Osteoblast (primary cell): ENCODE measurements at places on chromosomes 2 and 18. TPM values are rescaled to one million over a fixed set of nuclear protein-coding genes. Genes with fewer than 3 reads are reported as not detected.
A peak's percentile ranks its signal among the peaks of the same experiment; 100 is the strongest.

GRCh38 chr18:40686836-40687235 is 1268.2 kb upstream of the PIK3C3 start:
- no peak for DNase-seq

- DNase-seq = no peak
These were observed 3.6 kb downstream of the PCYOX1 start for GRCh38 chr2:70261501-70261900.

DNA sequence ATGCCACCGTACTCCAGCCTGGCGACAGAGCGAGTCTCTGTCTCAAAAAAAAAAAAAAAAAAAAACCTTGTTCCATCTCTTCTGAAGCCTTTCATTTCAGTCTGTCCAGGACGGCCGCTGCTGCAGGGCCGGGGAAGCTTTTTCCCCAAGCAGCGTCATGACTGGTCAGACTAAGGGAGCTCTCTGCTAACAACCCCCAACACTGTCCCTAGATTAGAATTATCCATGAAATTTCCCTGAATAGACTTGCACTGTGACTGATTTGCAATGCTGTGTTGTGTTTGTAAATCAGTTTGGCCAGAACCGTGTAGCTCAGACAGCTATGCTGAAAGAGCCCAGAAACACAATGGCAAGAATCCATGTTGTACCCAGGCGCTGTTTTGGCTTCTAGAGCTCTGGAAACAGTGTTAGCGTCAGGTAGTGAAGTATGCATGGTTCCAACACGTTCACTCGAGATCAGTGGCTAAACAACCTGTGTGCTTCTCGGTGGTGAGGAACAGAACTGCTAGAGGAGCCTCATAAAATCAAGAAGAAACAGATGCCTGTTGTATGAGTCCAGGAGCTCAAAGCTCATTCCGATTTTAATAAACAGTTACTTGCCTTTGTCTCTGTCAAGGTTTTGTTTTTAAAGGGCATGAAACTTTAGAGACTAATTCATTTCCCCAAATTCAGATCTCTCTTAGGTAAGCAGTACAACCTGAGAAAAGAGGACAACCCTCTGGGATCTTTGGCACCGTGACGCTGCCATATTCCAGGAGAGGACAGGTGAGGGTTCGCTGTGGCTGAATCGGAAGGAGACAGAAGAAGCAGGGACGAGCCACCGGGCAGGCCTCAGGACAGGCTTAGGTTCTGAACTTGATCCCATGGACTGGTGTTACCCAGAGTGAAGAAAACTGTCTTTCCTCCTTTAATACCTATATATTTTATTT is 43.5 kb downstream of the GORASP2 start:
- DNase-seq = peak; percentile 76

DNA sequence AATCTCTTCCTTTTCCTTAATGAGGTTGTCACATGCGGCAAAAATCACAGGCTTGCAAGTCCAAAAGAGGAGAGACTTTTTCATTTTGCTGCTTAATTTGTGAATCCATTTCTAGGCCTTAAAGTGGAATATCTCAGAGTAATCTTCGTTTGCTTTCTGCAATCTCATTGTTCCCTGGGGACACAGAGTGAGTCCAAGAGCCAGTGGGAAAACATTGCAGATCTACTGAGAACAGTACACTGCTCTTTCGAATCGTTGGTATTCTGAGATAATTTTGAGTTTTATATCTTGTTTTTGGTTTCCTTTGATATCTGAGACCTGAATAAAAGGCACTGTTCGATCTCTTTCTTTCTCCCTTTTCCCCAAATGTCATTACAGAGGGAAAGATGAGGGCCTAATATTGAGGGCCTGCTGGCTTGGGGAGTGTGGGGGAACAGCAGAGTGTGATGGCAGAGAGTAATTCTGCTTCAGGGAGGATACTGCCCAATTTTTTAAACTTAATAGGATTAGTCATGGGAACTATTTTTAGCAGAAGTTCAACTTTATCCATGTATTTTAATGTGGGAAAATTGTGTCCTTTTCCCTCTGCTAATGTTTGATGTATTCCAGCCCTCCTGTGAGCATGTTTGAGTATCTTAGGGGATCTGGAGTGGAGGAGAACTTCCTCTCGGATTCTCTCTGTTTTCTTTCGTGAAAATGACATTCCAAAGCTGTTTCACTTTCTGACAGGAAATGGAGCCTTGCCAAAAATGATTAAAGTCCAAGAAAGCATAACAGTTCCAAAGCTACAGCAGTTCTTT is 418.2 kb upstream of the ZEB2 start:
- DNase-seq = no peak

- peak; percentile 62 for DNase-seq
These were observed 10.1 kb downstream of the SRSF7 start for GRCh38 chr2:38740851-38741731.

- DNase-seq = no peak
These were observed 305.0 kb downstream of the TDRD15 start for GRCh38 chr2:21428754-21429153.

GRCh38 chr18:76179257-76179656 is 315.8 kb downstream of the ZNF516 start:
- no peak for DNase-seq

- DNase-seq = no peak
These were observed 511.6 kb downstream of the PLCL1 start for GRCh38 chr2:198315791-198316630.

DNA sequence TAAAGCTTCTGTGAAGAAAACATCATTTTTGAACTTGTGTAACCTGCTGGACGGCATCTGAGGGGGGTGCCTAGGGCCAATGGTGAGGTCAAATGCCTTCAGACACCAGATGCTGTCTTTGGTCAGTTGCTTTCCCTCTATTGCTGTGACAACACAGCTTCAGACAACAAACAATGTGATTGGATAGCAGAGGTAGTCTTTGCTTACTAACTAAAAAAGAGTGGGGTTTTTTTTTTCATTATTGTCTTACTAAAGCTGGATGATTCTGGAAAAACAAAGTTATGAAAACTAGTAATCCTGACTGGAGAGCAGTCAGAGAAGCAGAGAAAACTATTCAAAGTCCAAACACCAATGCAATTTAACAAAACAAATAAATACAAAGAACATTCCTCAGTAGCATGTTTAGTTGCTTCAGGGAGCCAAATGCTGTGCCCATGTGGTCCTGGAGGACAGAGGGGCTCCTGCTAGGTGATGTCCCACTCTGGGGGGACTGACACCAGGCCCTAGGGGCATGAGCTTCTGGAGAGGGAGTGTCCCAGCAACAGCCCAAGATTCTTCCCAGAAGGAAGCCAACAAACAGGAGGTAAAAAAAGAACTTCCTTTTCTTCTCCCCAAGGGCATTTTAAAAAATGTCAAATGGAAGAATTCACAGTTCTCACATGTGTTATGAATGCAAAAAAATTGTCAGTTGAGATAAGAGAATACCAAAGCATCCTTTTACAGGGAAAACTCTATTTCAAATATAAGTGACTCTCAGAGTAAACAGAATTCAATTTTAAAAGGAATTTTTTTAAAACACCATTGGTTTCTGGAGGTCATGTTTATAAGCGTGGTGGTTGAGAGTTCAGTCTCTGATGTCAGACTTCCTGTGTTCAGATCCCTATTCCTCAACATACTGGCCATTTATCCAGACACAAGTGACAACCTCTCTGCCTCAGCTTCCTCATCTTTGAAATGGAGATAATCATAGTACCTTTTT is 181.1 kb upstream of the PGAP1 start:
- DNase-seq = peak; percentile 54

GRCh38 chr2:240304746-240305161 is 130.7 kb upstream of the GPC1 start:
- peak; percentile 51 for DNase-seq

DNA sequence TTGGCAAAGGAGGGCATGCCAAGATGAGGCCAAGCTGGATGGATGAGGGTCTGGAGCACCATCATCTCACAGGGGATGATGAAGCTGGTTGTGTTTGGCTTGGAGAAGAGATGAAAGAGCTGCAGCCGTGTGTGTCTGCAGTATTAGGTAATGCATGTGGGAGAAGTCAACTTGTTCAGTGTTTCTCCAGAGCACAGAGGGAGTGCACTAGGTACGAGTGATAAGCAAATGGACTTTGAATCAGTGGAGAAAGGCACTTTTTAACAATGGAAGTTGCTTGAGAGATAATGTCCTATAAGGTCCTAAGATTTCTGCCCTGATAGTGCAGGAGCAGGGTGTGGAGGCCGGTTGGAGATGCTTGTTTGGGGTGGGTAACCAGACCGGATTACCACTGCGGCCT is 36.0 kb downstream of the SLC14A2 start:
- no peak for DNase-seq

GRCh38 chr2:219783359-219783975 is 156.0 kb downstream of the SLC4A3 start:
- DNase-seq = no peak

GRCh38 chr18:42901161-42901560 is 214.3 kb downstream of the RIT2 start:
- DNase-seq = peak; percentile 13

DNA sequence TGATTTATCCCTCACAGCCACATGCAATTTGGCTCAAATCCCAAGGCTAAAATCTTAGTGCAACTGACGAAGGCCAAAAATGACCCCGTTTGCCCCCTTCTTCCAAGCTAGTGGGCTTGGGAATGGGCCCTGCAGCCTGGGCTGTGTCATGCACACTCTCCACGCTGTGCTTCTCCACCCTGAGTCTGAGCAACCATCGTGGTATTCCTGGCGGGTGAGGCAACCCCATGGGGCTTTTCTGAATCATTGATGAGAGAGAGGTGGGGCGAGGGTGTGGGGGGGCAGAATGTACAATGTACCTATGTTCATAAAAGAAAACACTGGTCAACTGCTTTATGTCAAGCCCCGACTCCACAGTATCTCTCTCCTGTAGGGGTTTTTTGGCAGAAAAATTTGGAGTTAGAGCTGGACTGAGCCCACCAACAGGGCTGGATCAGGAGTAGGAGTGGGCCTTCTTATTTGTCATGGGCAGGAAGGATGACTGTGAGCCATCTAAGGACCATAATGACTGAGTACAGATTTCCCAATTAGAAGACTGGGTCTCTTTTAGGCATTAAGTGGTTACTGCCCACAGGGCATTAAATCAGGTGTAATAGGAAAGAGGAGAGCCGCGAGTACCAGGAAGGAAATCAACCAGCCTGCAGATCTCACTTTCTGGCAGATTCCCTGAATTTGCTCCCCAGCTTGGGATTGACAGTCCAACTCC is 8.9 kb downstream of the SULT1C2 start:
- DNase-seq = peak; percentile 94

- DNase-seq = no peak
These were observed 33.6 kb downstream of the TWIST2 start for GRCh38 chr2:238881353-238882081.

GRCh38 chr2:206800506-206801417 is 35.4 kb downstream of the FASTKD2 start:
- DNase-seq = no peak

The ZNF532 gene
- total RNA-seq = 49.6 and 51.6 TPM in 2 replicates

The ABHD1 gene
- under 0.01 TPM in 2 replicates for total RNA-seq

The CTNNA2 gene
- 0.29 TPM in 1 of 2 replicates, not detected in the other for total RNA-seq

The CHST10 gene
- 7.2 and 11.8 TPM in 2 replicates for total RNA-seq

The MROH2A gene
- total RNA-seq = not detected in 2 replicates

The HES6 gene
- 1.8 and 4.0 TPM in 2 replicates for total RNA-seq

The CHRNG gene
- not detected in 2 replicates for total RNA-seq

The LINC00305 gene
- not detected in 2 replicates for total RNA-seq

The CROCC2 gene
- total RNA-seq = under 0.01 TPM in 2 replicates

The ASXL3 gene
- not detected in 2 replicates for total RNA-seq

The AGAP1 gene
- 18.5 and 19.7 TPM in 2 replicates for total RNA-seq
